SJCRH30 (cell line): ENCODE measurements at places on chromosomes 6 and 20. TPM values are rescaled to one million over a fixed set of nuclear protein-coding genes. Genes with fewer than 3 reads are reported as not detected.

The NHLRC1 gene
- not detected in 2 replicates for total RNA-seq

The FLRT3 gene
- 5.3 and 6.5 TPM in 2 replicates for total RNA-seq

The PRR18 gene
- total RNA-seq, result 0.33 and 0.47 TPM in 2 replicates

DNA sequence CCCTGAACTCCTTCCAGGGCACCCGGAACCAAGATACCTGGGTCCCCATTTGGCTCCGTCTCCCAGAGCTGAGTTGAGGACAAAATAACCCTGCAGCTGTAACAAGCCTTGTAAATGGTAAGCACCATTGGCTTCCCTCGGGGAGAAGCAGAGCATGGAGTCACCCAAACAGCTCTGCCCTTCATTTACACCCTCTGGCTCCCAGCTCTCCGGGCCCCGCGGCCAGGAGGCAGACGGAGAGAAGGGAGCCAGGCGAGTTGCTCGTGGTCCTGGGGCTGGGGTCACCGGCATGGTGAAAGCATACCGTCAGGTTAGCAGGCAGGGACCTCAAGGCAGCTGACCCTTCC lies 2.1 kb downstream of the TFEB start:
- H3K27ac ChIP-seq, result no peak overlapping the region
- peaks cover 6% of the 10 kb centered on the region; the same call in 1 of the 2 replicates for H3K4me1 ChIP-seq
- peak overlapping the region; percentile 56 for H3K4me3 ChIP-seq
- no peak for DNase-seq
- no peaks in the 10 kb centered on the region for H3K36me3 ChIP-seq
